Activated T-helper 1 cell treated with anti-CD3 and anti-CD28 coated beads, Interleukin-12 subunit alpha, Interleukin-12 subunit beta, Interleukin-2, Interleukin-4 antibody, amounts not matched to agents 30 ng/mL and 10 ng/mL and 1 ng/mL, durations not matched to agents 14 hours and 24 hours and 36 hours (primary cell): ENCODE measurements at places on chromosomes 11 and 22. TPM values are rescaled to one million over a fixed set of nuclear protein-coding genes. Genes with fewer than 3 reads are reported as not detected.

- H3K4me1 ChIP-seq, result no peaks in the 10 kb centered on the region
- no peak overlapping the region for H3K4me3 ChIP-seq
- no peaks in the 10 kb centered on the region for H3K36me3 ChIP-seq
- no peaks in the 10 kb centered on the region for H3K27me3 ChIP-seq
- no peak for DNase-seq
- H3K27ac ChIP-seq, result no peak overlapping the region
Observed at GRCh38 chr11:19646921-19647320, 65.7 kb upstream of the NAV2 start.

- H3K4me1 ChIP-seq, result peaks cover 44% of the 10 kb centered on the region
- peak overlapping the region; percentile 37 for H3K4me3 ChIP-seq
- H3K36me3 ChIP-seq, result peaks cover 3% of the 10 kb centered on the region
- H3K27ac ChIP-seq, result peak overlapping the region; percentile 89
- no peaks in the 10 kb centered on the region for H3K27me3 ChIP-seq
- DNase-seq, result no peak
Observed at GRCh38 chr11:128226106-128226716, 361.1 kb downstream of the ETS1 start.

DNA sequence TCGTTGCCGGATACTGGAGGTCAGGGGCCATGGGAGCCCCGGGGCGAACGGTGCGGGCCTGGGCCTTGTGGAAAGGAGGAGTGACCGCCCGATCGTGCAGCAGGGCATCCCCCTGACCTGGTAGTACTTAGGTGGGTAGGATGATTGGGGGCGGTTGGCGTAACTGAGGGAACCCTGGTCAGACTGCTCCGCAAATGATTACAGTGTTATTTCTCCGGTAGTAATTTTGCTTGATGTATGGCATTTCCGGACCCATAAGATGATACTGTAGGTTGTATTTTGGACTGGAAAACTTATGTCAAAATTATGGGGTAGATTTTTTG is 762 bp downstream of the MTMR3 start:
- no peak for DNase-seq
- H3K36me3 ChIP-seq, result peaks cover 2% of the 10 kb centered on the region
- H3K27ac ChIP-seq, result peak overlapping the region; percentile 32
- no peaks in the 10 kb centered on the region for H3K27me3 ChIP-seq
- peaks cover 7% of the 10 kb centered on the region for H3K4me1 ChIP-seq
- peak overlapping the region; percentile 82 for H3K4me3 ChIP-seq

DNA sequence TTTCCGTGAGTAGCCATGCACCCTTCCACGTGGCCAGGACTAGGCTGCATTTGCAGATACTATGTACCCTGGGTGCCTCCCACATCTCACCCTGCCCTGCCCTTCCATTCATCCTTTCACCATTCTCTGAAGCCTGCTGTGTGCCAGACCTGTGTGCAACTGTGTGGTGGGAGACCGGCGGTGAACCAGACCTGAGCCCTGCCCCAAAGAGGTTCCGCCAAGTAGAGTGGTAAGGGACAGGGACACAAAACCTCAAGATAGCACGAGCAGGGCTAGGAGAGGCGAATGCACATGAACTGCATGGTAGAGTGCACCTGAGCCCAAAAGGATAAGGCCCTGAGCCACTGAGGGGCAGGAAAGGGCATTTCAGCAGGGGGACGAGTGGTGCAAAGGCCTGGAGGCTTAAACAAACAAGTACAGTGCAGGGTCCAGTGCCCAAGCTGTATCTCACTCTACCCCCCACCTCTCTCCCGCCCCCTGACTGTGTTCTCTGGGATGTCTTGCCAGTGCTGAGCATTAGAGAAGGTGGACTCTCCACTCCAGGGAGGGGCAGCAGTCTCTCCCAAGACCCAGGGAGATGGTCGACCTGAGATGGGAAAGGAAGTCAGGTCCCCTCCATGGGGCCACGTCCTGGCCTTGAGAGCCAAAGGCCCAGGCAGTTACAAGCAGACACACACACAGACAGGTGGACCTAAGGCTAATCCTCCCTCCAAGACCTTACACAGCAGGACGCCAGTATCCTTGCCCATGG is 14.1 kb upstream of the ARAP1 start:
- peaks cover 25% of the 10 kb centered on the region for H3K4me1 ChIP-seq
- no peak overlapping the region for H3K27ac ChIP-seq
- H3K36me3 ChIP-seq, result peaks cover 2% of the 10 kb centered on the region
- no peak for DNase-seq
- no peak overlapping the region for H3K4me3 ChIP-seq

DNA sequence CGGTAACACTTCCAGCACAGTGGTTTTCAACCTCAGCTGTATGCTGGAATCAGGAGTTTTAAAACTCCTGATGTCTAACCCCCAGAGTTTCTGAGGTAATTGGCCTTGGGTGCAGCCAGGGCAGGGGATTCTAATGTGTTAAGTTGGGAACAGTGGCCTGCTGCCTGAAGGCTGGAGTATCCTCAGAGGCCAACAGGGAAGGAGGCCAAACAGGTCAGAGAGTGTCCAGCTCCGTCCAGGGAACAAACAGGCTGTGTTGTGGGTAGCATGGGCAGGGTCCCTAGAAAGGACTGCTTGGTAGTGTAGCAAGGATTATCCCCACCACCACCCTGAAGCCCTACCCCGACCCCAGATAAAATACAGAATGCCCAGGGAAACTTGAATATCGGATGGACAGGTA is 10.8 kb upstream of the DAGLA start:
- no peak for DNase-seq
- no peaks in the 10 kb centered on the region for H3K36me3 ChIP-seq
- H3K4me3 ChIP-seq, result no peak overlapping the region
- no peak overlapping the region for H3K27ac ChIP-seq

- H3K27me3 ChIP-seq, result peaks cover 7% of the 10 kb centered on the region
- no peak for DNase-seq
- H3K27ac ChIP-seq, result no peak overlapping the region
- H3K36me3 ChIP-seq, result peaks cover 1% of the 10 kb centered on the region
Observed at GRCh38 chr22:35375526-35375925, 5.4 kb upstream of the HMOX1 start.

GRCh38 chr11:30587269-30587812 is 1.2 kb upstream of the MPPED2 start:
- peaks cover 52% of the 10 kb centered on the region for H3K27me3 ChIP-seq
- H3K27ac ChIP-seq, result no peak overlapping the region
- peak overlapping the region; percentile 71 for H3K4me3 ChIP-seq
- no peaks in the 10 kb centered on the region for H3K36me3 ChIP-seq
- no peaks in the 10 kb centered on the region for H3K4me1 ChIP-seq
- DNase-seq, result no peak

GRCh38 chr11:65851083-65851579 is 6.8 kb downstream of the CFL1 start:
- DNase-seq, result no peak
- H3K4me1 ChIP-seq, result peaks cover 29% of the 10 kb centered on the region

DNA sequence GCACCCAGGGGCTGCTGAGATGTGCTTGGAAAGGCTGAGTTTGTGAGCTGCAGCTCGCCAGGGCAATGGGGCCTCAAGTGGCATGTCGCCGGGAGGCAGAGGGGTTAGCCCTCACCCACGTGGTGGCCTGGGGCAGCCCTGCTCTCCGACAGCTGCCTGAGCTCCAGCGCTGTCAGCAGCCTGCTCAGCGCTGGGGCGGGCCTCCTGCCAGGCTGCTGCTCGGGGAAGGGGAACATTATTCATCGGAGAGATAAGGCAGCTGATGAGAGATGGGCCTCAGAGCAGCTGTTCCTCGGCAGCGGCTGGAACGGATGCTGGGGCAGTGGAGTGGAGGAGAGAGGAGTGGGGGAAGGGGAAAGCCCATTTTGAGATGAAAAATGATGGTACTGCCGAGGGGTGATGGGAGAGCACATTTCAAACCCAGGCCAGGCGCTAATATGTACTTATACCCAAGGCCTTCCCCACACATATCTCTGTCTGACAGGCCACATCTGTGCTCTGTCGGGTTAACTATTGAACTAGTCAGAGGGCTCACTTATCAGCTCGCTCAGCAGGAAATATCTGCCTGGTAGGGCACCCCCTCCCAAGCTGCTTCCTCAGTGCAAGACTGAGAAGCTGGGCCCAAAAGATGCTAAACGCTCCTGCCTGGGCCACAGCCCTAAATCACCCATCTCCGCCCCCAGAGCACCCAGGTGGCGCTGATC is 79.5 kb downstream of the TIMP3 start:
- H3K27me3 ChIP-seq, result peaks cover 3% of the 10 kb centered on the region
- H3K4me1 ChIP-seq, result no peaks in the 10 kb centered on the region

- peaks cover 19% of the 10 kb centered on the region for H3K4me1 ChIP-seq
- H3K27me3 ChIP-seq, result peaks cover 4% of the 10 kb centered on the region
- no peak overlapping the region for H3K4me3 ChIP-seq
- no peak for DNase-seq
Observed at GRCh38 chr11:47869544-47870393, 21.6 kb upstream of the NUP160 start.

ZNF408 gene
- 12.9 and 13.9 TPM in 2 replicates for total RNA-seq

GRCh38 chr11:57556041-57556440 is 11.4 kb downstream of the UBE2L6 start:
- no peak overlapping the region for H3K4me3 ChIP-seq
- H3K27ac ChIP-seq, result no peak overlapping the region
- peaks cover 8% of the 10 kb centered on the region for H3K4me1 ChIP-seq
- H3K36me3 ChIP-seq, result peaks cover 55% of the 10 kb centered on the region
- no peak for DNase-seq

DNA sequence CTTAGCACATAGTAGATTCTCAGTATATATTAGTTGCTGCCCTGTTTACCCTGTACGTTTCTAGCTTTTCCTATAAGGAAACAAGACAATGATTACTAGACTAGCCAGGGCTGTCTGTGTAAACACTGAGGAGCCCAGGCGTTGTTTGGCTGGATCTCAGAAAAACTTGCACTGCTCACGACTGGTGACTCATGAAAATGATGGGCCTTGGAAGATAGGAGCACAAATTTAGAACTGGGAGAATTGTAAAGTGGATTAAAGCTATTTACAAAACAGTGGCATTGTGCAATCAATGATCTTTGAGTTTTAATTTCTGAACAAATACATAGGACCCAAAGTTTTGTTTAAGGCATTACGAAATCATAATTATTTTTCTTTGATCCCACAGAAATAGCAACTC is 276.9 kb downstream of the FAM76B start:
- no peak overlapping the region for H3K4me3 ChIP-seq
- DNase-seq, result no peak

DNA sequence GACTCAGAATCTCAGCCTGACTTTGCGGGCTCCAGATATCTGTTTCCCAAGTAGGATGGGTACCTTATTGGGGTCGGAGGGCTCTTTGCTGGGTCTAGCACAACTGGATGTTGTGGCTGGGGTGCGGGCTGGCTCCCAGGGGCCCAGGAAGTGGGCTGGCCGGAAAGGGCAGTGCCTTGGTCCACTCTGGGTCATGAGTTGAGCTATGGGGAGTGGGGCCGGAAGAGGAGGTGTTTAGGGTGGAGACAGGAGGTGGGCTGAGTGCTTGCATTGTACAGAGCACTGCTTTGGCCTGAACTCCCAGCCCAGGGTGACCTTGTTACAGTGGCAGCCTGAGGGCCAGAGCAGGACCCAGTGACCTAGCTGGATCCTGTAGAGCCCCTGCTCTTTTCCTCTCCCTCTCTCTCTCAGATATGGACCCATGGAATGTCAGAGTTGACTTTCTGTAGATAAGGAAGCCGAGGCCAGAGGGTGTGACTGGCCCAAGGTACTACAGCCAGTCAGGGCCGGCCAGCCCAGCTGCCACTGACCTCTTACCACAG is 13.2 kb downstream of the PHLDB1 start:
- H3K27ac ChIP-seq, result no peak overlapping the region
- H3K27me3 ChIP-seq, result peaks cover 17% of the 10 kb centered on the region
- no peaks in the 10 kb centered on the region for H3K36me3 ChIP-seq
- peak overlapping the region; percentile 65 for H3K4me3 ChIP-seq
- DNase-seq, result no peak

RAG2 gene
- not detected in 2 replicates for total RNA-seq

AGBL2 gene
- total RNA-seq, result 3.2 and 5.5 TPM in 2 replicates

GRCh38 chr11:126257144-126257543 is 11.6 kb downstream of the SRPRA start:
- H3K4me3 ChIP-seq, result no peak overlapping the region
- peaks cover 29% of the 10 kb centered on the region for H3K36me3 ChIP-seq
- no peak for DNase-seq
- H3K27me3 ChIP-seq, result no peaks in the 10 kb centered on the region

APOL4 gene
- total RNA-seq, result 0.18 TPM in 1 of 2 replicates, not detected in the other

DNA sequence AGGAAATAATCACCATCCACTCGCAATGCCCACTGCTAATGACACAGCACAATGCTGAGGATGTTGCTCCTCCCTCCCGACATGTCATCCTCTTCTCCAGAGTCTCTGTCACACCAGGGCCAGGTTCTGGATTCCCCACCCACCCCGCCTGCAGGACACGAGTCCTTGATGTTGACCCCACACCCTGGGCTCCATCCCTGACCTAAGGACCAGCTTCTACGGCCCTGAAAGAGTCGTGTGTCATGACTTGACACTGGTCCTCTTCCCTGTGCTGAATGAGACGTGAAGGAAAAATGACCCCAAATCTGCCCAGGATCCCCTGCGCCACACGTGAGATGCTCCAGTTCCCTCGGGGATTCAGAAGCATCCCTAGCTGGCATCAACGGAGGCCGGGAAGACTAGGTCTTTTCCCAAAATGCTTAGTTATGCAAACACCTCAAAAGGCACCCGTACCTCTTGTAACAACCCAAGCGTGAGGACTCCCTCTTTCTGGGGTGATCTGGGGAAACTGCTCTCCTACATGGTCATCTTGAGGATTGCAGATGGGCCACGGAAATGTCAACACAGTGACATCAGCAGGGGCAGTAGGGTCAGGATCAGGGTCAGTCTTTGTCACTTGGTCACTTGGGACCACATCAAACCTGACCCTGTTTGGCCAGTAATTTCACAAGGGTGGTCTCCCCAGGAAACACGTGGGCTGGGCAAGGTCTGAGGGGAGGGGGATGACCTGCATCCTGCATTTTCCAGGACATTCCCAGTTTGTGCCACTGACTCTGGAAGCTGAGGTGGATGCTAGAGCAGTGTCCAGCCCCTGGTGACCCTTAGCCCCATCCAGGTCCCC is 42.0 kb downstream of the IGLL5 start:
- H3K4me1 ChIP-seq, result peaks cover 41% of the 10 kb centered on the region
- no peak for DNase-seq
- no peak overlapping the region for H3K4me3 ChIP-seq

PANX3 gene
- total RNA-seq, result not detected in 2 replicates

DNA sequence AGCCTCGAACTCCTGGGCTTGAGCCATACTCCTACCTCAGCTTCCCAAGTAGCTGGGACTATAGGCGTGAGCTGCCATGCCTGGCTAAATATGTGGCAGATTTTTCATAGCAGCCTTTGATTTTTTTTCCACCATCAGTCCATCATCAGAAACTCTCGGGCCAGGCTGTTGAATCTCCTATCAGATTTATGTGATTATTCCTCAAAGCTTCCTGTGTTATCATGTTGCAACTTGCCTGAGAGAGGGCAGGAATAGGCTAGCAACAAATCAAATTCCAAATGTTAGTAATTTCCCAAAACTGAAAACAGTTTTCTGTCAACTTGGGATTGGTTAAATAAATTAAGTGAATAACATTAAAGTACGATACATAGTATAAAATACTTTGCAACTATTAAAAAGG is 3.4 kb downstream of the LRRC51 start:
- DNase-seq, result no peak
- peaks cover 17% of the 10 kb centered on the region for H3K36me3 ChIP-seq
- no peak overlapping the region for H3K4me3 ChIP-seq
- peaks cover 31% of the 10 kb centered on the region for H3K4me1 ChIP-seq
- H3K27ac ChIP-seq, result no peak overlapping the region
